ENCODE measurements at places on chromosomes 5 and 9. TPM values are rescaled to one million over a fixed set of nuclear protein-coding genes. Genes with fewer than 3 reads are reported as not detected.

Gene CBY3
- 0.64 TPM for total RNA-seq

DNA sequence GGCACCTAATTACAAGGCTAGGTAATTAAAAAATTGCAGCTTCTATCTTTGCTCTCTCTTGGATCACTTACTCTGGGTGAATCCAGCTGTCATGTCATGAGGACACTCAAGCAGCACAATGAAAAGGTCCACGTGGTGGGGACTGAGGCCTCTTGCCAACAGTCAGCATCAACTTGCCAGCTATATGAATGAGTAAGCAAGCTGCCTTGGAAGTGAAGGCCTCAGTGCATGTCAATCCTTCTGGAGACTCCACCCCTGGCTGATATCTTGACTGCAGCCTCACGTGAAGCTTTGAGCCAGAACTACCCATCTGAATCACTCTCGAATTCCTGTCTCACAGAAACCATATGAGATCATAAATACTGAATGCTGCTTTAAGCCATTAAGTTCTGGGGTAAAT, 140.5 kb downstream of the SNX18 start:
- ATAC-seq: peak; percentile 71

Gene ADAMTSL1
- 6.9 TPM for total RNA-seq

Gene AGXT2
- total RNA-seq: 0.16 TPM

GRCh38 chr9:13445103-13445500, 165.6 kb upstream of the MPDZ start:
- ATAC-seq: no peak

- ATAC-seq: no peak
Measured at GRCh38 chr5:159186319-159186718, 23.0 kb downstream of the RNF145 start.

- ATAC-seq: peak; percentile 88
Measured at GRCh38 chr5:55220433-55221185, 6.5 kb downstream of the MCIDAS start.

- no peak for ATAC-seq
Measured at GRCh38 chr9:76699971-76700370, 64.3 kb upstream of the PCA3 start.

- ATAC-seq: no peak
Measured at GRCh38 chr5:68446487-68446894, 230.9 kb downstream of the PIK3R1 start.

DNA sequence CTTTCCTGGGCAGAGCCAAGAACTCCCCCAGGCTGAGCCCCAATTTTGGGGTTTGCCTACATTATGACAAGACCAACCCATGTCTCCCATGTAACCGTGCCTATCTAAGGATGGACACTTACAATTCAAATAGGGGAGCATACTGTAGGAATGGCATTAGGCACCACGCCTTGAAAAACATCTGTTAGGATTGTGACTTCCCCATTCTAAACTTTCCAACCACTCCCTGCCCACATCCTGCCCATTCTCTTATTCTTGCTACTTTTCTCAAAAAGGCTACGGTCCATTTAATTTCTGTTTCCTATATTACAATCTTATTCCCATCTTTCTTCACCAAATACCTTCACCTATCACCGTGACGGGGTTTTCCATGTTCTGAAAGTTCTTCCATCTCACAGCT, 99.2 kb downstream of the LPAR1 start:
- no peak for ATAC-seq

DNA sequence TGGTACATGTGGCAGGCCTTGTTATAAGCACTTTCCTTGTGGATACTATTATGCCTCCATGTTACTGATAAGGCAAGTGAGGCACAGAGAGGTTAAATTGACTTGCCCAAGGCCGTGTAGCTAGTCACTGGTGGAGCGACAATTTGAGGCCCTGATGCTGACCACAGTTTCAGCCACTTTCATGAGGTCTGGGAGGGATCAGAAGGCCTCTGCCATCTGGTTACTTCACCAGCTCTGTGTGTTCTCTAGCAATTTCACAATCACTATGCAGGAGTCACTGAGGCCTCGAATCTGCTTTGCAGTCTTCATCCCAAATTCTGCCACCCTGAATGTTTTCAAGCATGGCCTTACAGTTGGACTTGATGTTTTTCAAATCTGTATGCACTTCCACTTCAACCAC, 9.1 kb downstream of the LRRC70 start:
- ATAC-seq: no peak

Gene TEX48
- not detected for total RNA-seq

DNA sequence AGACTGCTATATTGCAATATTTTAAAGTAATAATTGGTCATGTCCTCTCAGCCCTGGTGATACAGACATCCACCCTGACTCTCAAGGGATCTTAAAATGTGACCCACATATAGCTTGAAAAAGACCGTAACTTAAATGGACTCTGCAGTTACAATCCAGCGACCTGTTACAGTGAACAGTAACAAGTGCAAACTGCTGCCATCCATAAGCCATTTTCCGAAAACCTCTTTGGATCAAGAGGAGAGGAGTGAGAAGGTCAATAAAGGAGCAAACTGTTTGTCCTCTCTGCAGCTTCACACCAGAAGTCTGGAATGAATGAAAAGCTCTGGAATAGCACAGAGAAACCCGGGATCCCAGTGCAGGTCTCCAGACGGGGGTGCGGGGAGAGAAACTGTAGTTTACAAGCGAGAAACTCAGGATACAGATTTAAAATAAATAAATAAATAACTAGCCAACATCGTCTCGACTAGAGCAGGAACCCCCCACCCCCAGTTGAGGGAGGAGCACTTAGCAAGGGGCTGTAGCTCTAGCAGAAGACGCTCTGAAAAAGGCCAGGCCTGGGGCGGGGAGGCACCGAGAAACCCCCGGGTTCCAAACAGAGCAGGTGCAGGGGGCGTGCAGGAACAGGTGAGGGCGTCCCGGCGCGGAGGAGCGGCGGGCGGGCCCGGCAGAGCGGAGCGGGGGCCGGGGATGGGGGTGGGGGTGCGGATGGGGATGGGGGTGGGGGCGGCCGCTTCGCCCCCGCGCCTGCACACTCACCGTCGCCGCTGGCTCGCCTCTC, 572 bp downstream of the ZDHHC21 start:
- peak; percentile 10 for ATAC-seq

- no peak for ATAC-seq
Measured at GRCh38 chr5:171371326-171371725, 16.3 kb upstream of the NPM1 start.

- ATAC-seq: peak; percentile 67
Measured at GRCh38 chr5:147522435-147522834, 12.6 kb upstream of the DPYSL3 start.

GRCh38 chr5:98588215-98588614, 185.2 kb upstream of the RGMB start:
- ATAC-seq: peak; percentile 60

- no peak for ATAC-seq
Measured at GRCh38 chr5:90488791-90489190, 14.1 kb downstream of the POLR3G start.

DNA sequence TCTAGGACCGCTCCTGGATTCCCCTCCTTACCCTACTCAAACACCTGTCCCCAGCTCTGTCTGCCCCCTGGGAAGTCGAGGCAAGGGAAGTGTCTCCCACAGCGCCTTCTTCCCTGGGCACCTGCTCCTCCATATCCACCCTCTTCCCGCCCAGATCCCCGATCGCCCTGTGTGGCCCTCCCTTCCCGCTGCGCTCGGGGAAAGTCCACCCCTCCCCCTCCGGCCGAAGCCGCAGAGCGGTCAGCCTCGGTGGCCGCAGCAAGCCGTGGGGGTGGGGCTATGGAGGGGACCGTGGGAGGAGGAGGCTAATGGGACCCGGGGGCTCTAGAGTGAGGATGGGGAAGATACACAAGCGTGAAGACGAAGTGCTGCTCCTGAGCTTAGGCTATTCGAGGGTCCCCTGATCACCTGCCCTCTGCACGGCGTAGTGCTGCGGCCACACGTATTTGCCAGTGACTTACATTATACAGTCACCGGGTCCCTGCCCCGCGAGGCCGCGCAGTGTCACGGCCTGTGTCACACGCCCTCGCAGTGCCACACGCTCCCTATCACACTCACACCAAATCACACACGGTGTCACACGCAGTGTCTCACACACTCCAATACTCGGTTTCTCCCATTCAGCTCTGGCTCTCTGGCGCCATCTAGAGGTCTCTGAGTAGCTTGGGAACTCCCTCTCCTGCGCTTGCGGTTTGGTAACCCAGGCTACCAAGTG, 658 bp upstream of the PCDH1 start:
- peak; percentile 60 for ATAC-seq

Gene MGAT4B
- 37.5 TPM for total RNA-seq

GRCh38 chr5:40780199-40780598, 18.0 kb downstream of the PRKAA1 start:
- no peak for ATAC-seq

DNA sequence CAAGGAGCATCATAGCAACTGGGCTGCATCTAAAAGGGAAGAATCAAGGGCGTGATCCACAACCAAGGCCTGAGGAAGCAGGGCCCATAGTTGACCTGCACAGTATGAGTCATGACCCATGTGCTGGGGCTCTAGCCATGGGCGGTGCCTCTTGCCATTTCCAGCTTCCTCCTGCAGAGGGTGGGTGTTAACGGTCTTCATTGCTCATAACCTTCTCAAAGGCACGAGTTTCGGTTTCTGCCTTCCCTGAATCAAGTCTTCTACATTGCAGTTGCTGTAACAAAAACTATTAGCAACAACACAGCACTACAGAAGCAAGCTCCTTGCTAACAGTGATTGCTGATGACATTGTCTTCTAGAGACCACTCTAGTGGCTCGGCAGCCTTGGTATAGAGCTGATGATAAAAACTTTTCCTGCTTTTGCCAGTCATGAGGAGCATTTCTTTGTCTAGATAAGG, 66.9 kb downstream of the CTSL start:
- peak; percentile 97 for ATAC-seq

DNA sequence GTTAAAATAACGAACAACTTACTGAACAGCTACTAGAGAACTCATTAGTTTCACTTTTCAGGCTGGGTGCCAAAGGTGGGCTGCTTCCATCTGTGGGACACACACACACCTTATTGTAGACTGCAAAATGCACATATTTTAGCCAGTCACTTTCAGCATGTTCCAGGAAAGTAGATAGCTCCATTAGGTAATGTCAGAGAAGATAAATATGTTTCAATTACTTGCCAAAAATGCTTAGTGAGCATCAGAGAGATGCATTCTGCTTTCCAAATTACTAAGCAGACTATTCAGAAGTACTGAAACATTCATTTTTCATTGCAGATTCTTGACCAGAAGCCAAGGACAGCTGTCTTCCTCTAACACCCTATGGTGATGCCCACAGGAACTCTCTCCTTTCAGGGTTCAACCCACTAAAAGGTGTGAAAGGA, 56.2 kb upstream of the APC start:
- no peak for ATAC-seq

Gene NR6A1
- 4.7 TPM for total RNA-seq

DNA sequence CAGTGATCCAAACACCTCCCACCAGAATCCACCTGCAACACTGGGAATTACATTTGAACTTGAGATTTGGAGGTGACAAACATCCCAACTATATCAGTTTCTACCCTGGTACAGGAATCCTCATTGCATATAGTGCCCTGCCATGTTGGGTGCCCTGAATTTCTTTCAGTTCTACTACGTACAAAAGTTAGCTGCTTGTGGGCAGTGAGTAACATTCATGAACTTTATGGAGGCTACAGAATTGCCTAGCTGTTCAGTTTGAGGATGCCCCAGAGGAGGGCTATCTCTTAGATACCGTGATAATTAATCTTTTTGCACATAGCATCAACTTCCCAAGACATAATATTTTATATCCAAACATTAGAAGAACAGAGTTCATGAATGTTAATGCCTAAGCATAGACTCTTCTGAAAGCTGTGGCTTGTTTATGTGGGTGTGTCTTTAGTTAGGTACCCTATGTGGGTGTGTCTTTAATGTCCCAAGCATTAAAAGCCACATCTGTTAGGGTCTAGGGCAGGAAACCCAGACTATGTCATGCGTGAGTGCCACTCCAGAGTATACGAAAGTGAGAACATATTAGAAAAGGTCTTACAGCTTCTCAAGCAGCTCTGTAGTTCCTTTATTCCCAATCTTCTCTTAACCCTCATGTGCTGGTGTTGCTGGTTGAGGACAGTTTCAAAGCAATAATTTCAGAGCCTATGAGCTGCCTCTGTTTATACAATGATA, 47.0 kb upstream of the CHD1 start:
- ATAC-seq: no peak

Gene ELOVL7
- 2.2 TPM for total RNA-seq

Gene PDE8B
- total RNA-seq: 2.7 TPM

Gene CD180
- 0.16 TPM for total RNA-seq

GRCh38 chr9:6901180-6901579, 143.4 kb downstream of the KDM4C start:
- ATAC-seq: no peak

GRCh38 chr5:170597872-170598271, 94.1 kb downstream of the KCNIP1 start:
- no peak for ATAC-seq
